Brain pericyte (primary cell): ENCODE measurements at places on chromosomes 4 and X.
A peak's percentile ranks its signal among the peaks of the same experiment; 100 is the strongest.

- DNase-seq: no peak
These were observed 126.0 kb upstream of the PAQR3 start for GRCh38 chr4:79065262-79065661.

GRCh38 chrX:78042601-78043000 is 61.4 kb upstream of the PGK1 start:
- no peak for DNase-seq

GRCh38 chrX:40651620-40652223 is 4.4 kb upstream of the CXorf38 start:
- DNase-seq: no peak

GRCh38 chr4:41287005-41287404 is 30.3 kb downstream of the UCHL1 start:
- no peak for DNase-seq

GRCh38 chrX:22110729-22111494 is 78.8 kb downstream of the PHEX start:
- DNase-seq: no peak

GRCh38 chr4:13102092-13102742 is 381.9 kb downstream of the RAB28 start:
- DNase-seq: no peak

GRCh38 chrX:1727531-1728027 is 112.7 kb downstream of the ASMT start:
- DNase-seq: no peak

GRCh38 chrX:56738670-56739069 is 9.6 kb downstream of the NBDY start:
- DNase-seq: no peak

DNA sequence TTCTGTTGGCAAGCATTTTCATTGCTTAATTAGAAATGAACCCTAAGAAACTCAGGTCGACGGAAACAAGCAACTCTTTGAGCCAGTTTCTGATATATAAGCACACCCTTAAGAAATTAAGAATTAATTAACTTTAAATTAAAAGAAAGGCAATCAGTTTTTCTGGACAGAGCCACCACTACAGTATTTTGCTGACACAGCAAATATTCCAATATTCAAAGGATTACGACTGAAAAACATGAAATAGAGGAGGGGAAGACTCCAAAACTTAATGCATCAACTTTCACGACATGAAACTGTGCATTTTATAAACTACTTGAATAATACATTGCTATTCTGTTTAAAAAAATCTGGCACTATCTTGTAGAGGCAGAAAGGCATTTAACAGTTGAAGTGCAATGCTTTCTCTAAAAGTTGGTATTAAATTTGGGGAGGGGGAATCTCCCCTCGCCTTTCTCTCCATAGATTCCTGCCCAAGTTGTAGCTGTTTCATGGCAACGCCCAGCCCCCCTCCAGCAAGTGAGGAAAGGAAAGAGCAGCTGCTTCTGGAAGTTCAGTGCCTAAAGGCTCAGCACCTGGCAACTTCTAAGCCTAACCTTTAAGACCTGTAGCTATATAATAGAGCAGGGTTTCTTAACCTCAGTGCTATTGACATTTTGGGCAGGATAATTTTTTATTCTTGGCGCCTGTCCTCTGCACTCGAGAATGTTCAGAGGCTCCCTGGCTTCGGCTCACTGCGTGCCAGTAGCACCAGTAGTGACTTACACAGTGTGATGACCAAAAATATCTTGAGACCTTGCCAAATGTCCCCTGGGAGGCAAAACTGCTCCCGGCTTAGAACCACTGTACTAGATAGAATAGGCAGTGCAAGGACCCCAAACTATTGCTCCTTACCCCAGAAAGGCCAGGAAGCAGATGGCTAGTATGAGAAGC is 6.7 kb upstream of the ZCCHC18 start:
- no peak for DNase-seq

DNA sequence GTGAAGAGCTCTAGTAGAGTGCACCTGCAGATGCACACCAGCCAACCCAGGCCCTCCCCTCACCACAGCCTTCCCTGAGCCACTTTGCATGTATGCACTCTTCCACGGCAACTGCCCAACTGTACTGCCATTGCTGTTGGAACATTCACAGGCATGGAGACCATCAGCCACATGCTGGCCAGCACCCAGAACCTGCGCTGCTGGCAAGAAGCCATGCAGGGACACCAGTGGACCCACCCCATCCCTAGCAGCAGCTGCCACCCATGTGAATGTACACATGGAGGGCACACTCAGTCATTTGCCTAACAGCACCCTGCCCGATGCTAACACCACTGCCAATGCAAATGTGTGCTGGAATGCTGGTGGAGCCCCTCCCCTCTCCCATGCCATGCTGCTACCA is 35.6 kb downstream of the FAM47B start:
- DNase-seq: no peak

- no peak for DNase-seq
These were observed at the start of gene ARSJ for GRCh38 chr4:113979148-113979904. Gene ARSJ, minus strand, starts transcription at chr4:113979647. Its CDS starts 813 bp downstream, at chr4:113978834.

DNA sequence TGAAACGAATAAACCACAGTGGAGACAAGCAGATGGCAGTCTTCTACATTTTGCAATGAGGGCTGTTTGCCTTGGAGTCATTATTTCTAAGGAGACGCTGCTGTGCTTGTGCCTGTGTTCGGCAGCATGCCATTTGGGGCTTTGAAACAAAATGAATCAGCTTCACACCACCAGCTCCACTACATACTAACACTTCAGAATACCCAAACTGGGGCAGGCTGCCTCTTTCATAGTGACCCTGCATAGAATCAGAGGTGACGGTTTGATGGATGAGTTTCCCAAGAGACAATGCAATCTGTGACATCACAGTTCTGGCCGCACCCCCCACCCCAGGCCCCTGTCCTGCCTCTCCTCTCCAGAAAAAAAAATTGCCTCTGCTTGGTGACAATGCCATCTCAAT is 57.1 kb upstream of the MID1 start:
- no peak for DNase-seq

DNA sequence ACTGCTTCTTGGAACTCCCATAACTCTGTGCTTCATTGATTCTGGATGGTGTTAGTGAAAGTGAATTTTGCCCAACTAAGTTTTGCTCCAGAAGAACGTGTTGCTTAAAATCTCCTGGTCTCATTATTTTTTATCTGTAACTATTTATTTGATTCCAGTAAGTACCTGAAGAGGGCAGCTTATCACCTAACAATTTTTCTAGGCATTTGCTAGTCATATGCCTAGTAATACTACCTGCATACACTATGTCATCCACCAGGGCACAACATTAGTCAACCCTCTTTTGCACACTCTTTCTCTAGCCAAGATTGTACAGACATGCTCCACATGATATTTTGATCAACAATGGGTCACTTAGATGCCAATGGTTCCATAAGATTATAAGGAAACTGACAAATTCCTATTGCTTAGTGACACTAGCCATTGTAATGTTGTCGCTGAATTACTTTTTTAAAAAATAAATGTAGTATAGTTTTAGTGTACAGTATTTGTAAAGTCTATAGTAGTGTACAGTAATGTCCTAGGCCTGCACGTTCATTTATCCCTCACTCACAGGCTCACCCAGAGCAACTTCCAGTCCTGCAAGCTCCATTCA is 499.9 kb upstream of the AADAT start:
- no peak for DNase-seq

- DNase-seq: no peak
These were observed 23.7 kb downstream of the DOK7 start for GRCh38 chr4:3486541-3487540.

- no peak for DNase-seq
These were observed 116.8 kb upstream of the AGA start for GRCh38 chr4:177558995-177559394.

- no peak for DNase-seq
These were observed 184.5 kb downstream of the GRIA2 start for GRCh38 chr4:157405070-157405469.

DNA sequence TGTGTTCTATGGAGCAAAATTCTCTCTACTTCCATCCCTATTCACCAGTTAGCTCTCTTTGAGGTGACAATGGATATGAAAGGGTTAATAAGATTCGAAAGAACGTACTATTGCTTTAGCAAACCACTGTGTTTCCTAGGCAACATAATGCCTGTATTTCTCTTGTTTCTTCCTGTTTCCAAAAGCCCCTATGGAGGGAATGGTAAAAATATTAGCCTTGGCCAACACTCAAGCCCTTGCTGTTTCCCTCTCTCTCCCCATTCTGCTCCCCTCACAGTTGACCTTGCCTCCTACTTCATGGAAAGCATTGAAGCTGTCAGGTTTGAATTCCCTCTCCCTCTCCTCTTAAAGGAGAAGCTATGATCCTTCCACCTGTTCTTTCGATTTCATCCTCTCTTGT is 9.6 kb upstream of the PGRMC1 start:
- no peak for DNase-seq

DNA sequence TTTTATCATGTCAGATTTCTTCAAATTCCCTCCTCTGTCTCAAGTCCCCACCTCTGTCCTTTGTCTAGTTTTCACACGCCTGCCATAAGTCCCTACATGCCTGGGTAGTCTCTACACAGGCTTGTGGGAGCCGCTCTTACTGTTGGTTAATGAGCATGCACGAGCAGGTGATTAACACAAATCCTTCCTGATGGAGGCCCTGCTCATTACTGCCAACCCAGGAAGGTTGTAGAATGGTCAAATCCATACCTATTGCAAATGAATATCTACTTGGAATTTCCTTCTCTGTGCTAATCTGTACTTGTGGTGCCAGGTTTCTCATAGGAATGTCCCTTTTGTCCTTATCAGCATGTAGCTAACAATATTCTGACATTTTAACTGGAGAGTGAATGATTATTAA is 208.4 kb upstream of the HDX start:
- no peak for DNase-seq

DNA sequence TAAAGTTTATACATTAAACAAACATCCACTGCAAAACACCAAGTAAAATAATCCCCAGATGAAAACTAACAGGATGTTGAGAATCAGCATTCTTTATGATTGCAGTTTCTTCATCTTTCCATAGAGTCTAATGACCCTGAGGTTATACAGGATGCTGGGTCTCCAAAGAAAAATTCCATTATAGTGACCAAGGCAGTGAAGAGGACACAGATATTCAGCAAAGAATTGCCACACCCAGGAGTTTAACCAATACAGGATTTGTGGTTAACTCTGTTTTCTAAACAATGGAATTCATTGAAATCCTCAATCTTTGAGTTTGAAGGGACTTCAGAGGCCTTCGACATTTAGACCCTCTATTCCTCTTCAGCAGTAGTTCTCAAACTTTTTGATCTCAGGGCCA is 76.2 kb upstream of the ESX1 start:
- no peak for DNase-seq

GRCh38 chrX:44155126-44155525 is 181.9 kb upstream of the NDP start:
- no peak for DNase-seq

DNA sequence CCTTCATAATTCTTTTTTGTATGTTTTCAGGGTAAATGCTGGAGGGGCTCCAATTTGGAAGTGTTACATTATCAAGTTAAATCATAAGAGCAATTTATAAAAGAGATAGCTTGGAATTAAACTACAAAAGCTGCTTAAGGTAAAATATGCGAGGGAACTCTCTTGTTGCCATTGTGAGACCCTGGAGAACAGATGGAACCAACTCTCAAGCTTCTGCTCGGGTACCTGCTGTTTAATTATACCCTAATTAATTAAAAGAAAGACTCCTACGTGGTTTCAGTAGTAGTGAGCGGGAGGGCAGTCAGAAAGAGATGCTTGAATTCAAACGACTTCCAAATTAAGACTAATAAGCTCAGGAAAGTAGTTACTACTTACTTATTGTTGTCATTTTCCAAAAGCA is 313.1 kb upstream of the TACR3 start:
- DNase-seq: no peak

DNA sequence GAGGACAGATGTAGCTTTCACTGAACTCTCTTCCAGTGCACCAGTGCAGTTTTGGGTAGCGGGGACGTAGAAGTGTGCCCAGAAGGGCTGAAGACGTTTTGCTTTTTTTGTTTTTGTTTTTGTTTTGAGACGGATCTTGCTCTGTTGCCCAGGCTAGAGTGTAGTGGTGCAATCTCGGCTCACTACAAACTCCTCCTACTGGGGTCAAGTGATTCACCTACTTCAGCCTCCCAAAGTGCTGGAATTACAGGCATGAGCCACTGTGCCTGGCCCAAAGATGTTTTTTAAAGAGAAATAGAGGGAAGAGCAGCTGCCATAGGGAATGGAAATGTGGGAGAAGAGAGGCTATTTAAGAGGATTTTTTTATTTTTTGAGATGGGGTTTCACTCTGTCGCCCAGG is 74.4 kb upstream of the ACSL1 start:
- no peak for DNase-seq

- no peak for DNase-seq
These were observed 30.8 kb upstream of the NDP start for GRCh38 chrX:44003975-44004374.

DNA sequence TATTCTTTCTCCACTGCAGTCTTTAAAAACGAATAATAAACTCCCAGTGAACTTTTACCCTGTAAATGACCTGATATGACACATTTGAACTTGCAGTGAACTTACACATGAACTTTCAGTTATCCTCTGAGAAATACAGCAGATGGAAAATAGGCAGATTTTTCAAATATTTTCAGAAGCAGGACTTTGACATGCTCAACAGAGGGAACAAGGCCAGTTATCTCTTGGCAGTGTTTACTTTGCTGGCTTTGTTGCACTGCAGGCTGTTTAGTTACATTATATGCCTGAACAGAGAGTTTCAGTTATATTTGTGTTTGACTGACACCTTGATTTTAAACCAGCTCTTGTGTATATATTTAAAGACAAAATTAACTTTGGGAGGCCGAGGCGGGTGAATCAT is 47.6 kb upstream of the FGG start:
- DNase-seq: no peak

DNA sequence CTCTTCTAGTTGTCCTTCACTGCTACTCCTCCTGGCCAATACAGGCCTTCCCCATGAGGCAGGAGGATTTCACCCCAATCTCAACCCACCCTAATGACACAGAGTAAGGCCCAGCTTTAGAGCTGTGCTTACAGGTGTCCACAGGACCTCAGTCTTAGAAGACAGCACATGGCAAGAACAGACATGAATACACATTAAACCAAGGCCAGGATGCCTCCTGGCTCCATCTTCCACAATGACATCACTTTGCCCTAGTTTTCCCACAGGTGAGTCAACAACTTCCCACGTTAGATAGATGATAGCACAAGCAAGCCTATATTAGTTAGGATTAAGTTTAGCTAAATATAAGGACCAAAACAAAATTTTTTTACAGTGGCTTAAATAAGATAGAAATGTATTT is 63.8 kb upstream of the NOCT start:
- DNase-seq: no peak

DNA sequence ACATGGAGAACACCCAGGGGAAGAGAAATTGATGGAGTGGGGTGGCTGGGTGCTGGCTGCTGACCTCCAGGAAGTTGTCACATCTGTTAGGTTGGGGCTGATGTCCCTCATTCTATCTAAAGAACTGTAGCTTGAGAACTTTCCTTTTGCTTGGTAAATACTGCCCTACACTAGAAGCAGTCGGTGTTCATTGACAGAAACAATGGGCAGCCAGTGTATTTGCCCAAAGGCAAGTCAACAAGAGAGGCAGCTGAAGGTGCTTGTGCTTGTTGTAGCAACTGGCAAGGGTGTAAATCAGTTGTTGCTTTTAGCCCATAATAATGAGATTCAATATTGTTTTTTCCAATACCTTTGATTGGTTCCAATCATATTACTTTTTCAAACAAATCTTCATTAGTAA is 956 bp downstream of the TMEM154 start:
- DNase-seq: no peak

- peak; percentile 43 for DNase-seq
These were observed 42.9 kb downstream of the AFF1 start for GRCh38 chr4:86977621-86978184.
